ENCODE measurements at places on chromosomes 16 and 17. TPM values are rescaled to one million over a fixed set of nuclear protein-coding genes. Genes with fewer than 3 reads are reported as not detected.

The AOC3 gene
- 0.58 TPM for total RNA-seq

The NPIPB8 gene
- not detected for total RNA-seq

The NACA2 gene
- not detected for total RNA-seq

The ZNF23 gene
- 15.2 TPM for total RNA-seq

The P2RX5 gene
- total RNA-seq: 13.8 TPM

The AATK gene
- total RNA-seq: 1.4 TPM

The CHST4 gene
- not detected for total RNA-seq

The TNK1 gene
- total RNA-seq: 13.8 TPM

The CLEC18A gene
- 7.5 TPM for total RNA-seq

The TBC1D3B gene
- 11.5 TPM for total RNA-seq

The GDPD1 gene
- total RNA-seq: 5.3 TPM

The OR1D5 gene
- total RNA-seq: not detected

The TP53TG3B gene
- total RNA-seq: not detected

The SPATA33 gene
- 10.5 TPM for total RNA-seq

The RNF166 gene
- total RNA-seq: 137 TPM

The SMG6 gene
- 58.5 TPM for total RNA-seq

The TMEM11 gene
- total RNA-seq: 18.6 TPM
